ENCODE measurements at places on chromosomes 7 and 10.

DNA sequence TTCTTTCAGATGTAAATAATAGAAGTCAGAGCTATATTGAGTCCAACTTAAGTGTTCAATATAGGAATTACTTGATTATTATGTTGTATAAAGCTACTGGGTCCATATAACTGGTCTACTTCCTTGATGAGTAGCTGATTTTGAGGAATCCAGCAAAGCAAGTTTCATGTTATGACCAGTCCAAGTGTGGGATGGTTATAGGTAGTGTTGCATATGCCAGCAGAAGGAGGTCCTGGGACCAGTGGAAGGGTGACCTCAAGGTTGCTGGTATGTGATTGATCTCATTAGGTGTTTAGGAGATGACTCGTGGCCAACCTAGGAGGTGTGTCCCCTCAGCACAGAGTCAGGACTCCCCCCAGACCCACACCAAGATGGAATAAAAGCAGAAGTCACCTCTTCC is 551.5 kb downstream of the KCNMA1 start:
- no peak for DNase-seq

DNA sequence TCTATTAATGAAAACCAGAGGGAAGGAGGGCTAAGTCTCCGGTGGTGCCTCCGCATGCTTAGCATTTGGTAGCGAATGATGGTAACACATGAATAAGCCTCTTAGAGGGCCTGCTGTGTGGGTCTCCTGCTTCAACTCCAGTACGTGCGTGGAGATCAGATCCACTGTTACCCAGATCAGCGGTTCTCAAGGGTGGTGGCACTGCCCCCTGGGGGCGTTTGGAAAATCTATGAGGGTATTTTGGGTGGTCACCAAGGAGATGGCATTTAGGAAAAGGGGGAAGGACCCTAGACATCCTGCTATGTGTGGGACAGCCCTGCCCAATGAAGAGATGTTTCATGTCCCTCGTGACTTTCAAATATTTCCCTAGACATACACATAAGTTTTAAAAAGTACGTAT is 57.1 kb upstream of the TM9SF3 start:
- DNase-seq = no peak

GRCh38 chr10:92692697-92693533 is 3.2 kb downstream of the HHEX start:
- DNase-seq = no peak

DNA sequence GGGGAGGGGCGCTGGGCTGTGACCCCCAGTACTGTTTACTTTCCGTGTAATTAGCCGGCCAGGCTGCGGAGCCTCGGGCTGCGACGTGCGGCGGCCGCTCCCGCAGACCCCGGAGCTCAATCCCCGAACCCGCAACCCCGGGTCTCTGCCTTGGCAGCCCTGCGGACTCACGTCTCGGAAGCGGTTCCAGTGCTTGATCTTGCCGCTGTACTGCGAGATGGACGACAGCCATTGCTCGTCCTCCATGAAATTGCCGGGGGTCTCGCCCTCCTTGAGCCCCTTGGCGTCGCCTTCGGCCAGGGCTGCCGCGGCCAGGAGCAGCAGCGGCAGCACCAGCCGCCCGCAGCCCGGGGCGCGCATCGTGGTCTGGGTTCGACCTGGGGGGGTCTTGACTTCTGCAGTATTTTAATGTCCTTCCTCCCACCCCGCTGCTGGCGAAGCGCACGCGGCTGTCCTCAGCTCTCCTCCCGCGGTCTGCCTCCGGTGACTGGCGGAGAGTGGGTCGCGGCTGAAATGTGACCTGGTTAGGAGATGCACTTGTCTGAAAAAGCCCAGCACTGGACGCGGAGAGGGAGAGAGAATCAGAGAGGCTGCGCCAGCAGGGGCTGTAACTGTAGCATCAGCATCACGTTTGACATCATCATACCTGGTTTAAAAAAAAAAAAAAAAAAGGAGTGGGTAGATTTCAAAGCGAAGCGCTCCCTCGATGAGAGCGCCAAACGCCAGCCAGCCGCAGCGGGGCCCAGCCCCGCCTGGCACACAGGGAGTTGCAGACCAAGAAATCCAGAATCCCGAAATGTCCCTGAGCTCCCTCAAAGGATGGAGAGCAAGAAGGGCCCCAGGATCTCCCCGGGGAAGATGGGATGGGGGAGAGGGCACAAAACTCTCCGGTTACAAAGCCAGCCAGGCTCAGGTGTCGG is at the start of gene SPOCK2:
Gene SPOCK2, minus strand, starts transcription at position 583 of the 920 bp plus-strand sequence. Its CDS starts 223 bp downstream, at position 360.
- DNase-seq = no peak

DNA sequence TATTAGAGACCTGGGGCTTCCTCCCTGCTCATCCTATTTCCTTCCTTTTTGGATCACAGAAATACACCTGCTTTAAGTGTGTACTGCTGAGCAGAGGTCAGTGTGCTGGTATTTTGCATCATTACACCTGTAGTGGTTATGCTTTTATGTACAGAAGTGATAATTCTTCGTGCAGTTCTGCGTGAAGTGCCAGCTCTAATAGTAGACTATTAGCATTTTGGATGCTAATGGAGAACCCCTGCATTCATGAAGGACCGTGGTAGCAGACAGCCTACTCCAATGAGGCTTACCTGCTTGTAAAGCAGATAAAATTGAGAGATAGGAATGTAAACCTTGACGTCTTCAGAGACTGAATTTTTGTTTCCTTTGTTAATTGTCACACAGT is 114.3 kb downstream of the CDK14 start:
- no peak for DNase-seq

- DNase-seq = no peak
Observed at GRCh38 chr7:122312789-122313188, 8.2 kb upstream of the FEZF1 start.

DNA sequence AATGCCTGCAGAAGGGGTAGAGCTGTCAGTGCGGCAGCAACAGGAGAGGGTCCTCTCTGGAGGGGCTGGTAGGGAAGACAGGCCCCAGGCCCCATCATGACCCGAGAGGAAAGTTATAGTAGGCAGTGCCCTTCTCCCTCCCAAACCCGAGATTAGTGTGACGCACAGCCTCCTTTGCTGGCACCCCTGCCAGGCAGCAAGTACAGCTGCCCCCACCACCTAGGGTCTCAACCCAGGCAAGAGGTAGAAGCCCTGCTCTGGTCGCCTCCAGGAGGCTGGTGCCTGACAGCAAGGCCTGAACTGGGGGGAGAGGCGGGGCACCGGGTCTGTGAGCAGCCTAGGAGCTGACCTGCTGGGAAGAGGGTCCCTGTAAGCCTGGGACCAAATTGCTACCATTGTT is 15.5 kb downstream of the LOXL4 start:
- DNase-seq = no peak

DNA sequence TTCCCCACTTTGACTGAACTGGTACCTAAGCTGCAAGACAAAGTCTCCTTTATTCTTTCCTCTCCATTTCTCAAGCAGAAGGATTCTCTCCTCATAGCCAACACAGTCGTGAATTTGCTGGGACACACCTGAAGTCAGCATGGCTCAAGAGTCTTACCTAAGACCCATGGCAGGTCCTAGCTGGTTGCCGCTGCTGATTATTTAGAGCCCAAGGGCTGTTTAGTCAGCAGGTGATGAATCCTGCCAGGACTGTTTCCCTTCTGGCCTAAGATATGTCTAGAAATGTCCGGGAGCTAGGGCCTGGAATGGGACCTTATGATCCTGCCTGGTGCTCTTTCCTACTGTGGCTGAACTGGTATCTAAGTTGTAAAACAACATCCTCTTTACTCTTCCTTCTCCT is 82.8 kb downstream of the AHCYL2 start:
- no peak for DNase-seq

DNA sequence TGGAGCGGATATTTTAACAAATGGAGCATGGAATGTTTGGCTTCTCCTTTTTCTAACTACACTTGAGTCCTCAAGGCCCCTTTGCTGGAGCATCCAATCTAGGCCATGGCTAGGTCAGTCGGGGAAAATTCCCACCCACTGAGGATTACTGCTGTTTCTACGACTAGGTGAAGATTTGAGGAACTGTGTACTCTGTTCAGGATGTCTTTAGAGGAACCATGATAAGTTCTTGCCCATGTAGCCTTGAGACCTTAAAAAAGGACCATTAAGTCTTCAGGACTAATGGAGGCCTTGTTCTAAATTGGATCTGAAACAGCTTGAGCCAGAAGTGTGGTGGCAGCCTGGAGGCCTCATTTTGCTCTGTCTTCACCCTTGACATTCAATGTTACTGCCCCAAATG is 6.2 kb downstream of the AGK start:
- no peak for DNase-seq

Data from cortex of kidney (tissue), 1 donor.